ENCODE measurements at places on chromosomes 1 and 21. TPM values are rescaled to one million over a fixed set of nuclear protein-coding genes. Genes with fewer than 3 reads are reported as not detected.

DNA sequence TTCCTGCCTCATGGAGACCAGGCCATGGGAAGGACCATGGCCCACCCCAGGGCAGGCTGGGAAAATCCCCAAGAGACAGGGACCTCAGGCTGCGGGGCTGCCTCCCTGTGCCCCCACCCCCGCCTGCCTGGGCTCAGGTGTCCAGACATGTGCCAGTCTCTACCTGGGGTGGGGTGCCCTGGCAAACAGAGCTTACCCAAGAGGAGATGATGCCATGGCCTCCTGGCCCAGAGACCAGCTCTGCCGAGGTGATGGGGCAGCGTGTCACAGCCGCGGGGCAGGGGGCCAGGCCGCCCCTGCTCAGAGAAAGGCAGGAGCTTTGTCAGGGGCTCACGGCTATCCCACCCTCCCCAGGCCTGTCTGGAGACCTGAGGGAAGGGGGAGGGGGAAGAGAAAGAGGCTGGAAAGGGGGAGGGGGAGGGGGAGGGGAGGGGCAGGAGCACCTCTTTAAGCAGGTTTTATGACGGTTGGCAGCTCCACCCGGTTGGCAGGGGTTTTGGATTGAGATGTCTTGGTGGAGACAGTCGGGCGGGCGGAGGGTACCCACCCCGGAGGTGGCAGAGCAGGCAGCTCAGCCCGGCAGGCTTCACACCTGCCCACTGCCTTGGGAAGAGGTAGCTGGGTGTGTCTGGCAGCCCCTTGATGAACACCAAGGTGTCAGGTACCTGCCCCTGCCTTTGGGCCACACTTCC lies 101.5 kb upstream of the IFFO2 start:
- DNase-seq = no peak

- no peak for DNase-seq
These were observed 471.1 kb upstream of the B3GALT2 start for GRCh38 chr1:193657552-193657951.

DNA sequence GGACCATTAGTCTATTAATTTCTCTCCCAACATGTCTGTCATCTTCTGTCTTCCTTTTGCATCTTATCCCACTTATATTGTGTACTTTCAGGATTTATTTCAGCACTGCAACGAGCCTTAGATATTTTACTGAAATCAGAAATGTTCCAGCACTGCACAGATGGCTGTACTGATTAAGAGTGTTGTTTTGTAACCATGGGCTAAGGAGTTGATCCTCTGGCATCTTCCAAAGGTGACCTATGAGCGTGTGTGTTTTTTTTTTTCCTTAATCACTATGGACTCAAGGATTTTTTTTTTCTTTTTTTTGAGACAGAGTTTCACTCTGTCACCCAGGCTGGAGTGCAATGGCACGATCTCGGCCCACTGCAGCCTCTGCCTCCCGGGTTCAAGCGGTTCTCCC lies 7.1 kb upstream of the DDX59 start:
- no peak for DNase-seq

LAX1 gene
- 0.12 TPM for total RNA-seq

GRCh38 chr1:74853756-74854155 lies 120.8 kb downstream of the TYW3 start:
- no peak for DNase-seq

DNA sequence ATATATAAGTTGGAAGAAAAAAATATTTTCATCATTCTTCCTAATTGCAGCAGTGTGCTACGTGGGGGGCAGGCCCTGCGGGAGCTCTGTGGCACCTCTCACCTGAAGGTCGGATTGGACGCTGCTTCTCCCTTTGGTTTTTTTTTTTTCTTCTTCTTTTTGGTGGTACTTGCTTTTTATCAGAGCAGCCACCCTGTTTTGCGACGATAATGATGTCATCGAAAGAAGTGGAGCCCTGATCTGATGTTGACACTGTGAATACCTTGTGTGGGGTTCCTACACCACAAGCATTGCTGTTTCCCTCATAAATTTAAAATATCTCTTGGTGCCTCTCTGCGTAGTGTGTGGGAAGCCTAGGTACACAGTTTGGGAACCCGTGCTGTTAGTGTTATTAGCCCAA lies 5.5 kb downstream of the TRAPPC10 start:
- no peak for DNase-seq

DNA sequence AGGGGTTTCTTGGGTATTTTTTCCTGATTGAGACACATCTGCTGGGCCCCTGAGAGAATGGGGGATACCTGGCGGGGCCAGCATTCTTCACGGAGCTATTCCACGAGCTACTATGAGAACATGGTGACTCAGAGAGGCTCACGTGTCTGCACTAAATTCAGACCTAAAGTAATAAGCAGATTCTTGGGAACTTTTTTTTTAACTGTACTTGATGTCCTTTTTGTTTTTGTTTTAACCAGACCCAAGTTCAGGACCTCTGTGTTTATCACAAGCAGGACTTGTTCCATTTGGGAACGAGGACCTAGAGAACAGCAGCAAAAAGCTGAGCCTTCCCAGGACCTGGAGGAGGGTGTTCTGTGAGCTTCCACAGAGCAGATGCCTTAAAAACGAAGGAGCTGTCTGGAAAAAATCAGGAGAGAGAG lies 44.0 kb downstream of the EVA1C start:
- DNase-seq = no peak

DNA sequence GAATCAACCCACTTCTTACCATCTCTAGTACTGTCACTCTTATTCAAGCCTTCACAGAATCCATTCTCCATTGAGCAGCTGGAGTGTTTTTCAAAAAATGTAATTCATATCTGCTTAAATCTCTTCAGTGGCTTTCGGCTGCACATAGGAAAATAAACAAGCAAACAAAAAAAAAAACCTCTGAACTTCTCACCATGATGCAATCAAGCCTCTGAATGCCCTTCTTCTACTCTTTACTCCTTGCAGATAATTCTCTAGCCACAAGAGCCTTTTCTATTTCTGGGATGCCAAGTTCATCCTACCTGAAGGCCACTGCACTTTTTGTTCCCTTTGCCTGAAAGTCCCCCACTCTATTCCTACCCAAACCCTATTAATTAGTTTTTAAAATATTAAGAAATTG lies 14.2 kb downstream of the PIGM start:
- DNase-seq = no peak

DNA sequence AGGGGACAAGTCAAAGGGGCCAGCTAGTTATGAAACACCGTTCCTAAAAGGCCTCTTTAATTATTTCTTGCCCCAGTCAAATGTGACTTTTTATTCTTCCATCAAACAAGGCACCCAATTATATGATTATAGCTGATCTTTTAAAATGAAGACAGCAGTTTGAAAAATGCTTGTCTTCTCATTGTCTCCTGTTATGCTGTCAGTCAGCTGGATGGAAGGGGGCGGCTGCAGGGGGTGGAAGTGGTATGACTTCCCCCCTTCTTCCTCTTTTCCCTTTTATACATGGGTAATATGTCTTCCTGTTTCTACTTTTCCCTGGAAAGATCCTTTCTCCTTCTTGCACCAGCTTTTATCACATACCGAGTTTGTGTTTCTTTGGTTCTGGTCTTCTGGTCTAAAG lies 25.8 kb upstream of the KCNA10 start:
- no peak for DNase-seq

- no peak for DNase-seq
These were observed 253.8 kb downstream of the PCP4 start for GRCh38 chr21:40120940-40121575.

GRCh38 chr1:230196077-230196476 lies 129.0 kb downstream of the GALNT2 start:
- DNase-seq = no peak

THEM5 gene
- not detected for total RNA-seq

PRMT2 gene
- total RNA-seq = 59.1 TPM

DNA sequence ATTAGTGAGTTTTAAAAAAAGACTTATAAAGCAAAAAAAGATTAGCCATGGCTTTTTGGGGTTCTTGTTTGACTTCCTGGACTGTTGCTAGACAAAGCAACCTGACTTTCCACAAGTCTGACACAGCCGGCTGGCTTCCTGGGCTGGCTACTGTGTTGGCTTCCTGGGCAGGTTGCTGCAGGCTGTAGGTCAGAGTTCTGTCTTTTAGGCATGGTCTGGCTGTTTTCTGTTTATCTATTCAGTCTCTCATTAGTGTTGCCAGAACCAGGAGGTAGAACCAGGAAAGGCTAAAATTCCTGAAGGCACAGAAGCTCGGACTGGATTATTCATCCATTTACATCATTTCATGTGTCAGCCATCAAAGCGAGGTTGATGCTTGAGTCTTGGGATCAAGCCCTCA lies 88.6 kb upstream of the SLC35F3 start:
- DNase-seq = no peak

DNA sequence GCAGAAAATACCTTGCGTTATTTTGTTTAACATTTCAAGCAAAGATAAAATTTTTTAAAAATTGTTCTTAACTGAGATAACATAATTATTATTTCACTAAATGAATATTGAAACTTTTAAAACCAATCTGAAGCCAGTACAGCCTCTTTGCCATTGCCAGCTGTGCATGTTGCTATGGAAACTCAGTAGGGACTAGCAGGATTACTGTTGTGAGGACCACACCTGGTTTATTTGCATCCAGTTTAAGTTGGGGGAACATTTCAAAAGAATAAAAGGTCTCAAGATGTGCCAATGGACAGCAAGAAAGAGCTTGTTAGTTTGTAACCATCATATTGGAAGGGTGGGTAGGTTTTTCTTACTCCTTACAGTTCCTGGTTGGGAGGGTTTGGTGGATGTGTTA lies 80.7 kb downstream of the POU2F1 start:
- no peak for DNase-seq

C1orf141 gene
- not detected for total RNA-seq

TNNI3K gene
- 0.49 TPM for total RNA-seq

DNA sequence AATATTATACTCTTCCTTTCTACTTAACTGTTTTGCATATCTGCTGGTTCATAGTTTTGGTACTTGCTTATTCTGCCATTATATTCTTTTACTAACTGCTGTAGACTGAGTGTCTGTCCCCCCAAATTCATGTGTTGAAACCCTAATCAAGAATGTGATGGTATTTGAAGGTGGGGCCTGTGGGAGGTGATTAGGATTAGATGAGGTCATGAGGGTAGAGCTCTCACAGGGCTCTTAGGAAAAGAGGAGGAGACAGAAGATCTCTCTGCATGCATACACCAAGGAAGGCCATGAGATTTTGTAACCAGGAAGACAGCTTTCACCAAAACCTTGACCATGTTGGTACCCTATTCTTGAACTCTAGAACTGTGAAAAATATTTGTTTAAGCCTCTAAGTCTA lies 354.1 kb upstream of the B3GALT2 start:
- no peak for DNase-seq

GRCh38 chr21:26374817-26375216 lies 198.3 kb downstream of the CYYR1 start:
- DNase-seq = no peak

DNA sequence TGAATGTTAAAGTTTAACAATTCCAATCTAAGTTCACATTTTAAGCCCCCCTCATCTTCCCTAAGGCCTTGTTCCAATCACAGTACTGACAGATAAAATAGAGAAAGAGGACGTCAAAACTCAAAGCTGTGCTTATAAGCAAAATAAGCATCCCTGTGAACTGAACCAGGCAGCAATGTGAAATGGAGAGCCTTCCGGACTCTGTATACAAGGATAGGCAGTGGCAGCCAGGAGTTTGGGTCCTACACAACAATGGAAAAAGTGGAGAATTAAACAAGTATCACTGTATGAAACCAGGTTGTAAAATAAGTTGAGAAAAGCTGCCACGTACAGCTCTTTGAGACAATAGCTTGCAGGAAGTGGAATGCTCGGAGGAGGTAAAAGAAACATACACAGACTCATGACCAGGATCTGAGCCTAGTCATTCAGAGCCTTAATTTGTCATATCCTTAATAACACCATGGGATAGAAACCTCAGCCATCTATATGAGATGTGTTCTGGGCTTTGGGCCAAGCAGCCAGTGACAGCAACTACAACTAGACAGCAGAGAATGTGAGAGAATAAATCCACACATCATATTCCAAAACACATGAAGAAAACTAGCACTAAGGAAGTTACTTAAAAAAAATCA lies 55.2 kb upstream of the PALMD start:
- DNase-seq = no peak

GRCh38 chr1:94027721-94028515 lies 93.0 kb downstream of the ABCA4 start:
- DNase-seq = no peak

MYOC gene
- not detected for total RNA-seq

DNA sequence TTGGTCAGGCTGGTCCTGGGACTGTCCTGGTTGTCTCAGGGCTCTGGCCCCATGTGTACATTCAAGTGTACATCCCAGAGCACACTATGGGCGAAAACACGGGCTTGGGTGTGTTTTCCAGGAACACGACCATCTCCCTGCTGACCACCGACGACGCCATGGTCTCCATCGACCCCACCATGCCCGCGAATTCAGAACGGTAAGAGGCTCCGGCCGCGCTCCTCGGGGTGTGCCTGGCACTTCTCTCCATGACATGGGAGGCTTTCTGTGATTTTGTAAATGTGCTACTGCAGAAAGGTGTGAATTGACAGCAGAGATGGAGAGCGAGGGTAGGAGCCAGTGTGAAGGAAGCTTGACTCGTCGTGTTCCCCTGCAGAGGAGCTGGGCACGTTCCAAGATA lies 34.4 kb downstream of the PDE9A start:
- no peak for DNase-seq

GJC2 gene
- 0.76 TPM for total RNA-seq

GRCh38 chr1:39003281-39003680 lies 12.2 kb downstream of the AKIRIN1 start:
- no peak for DNase-seq

DNA sequence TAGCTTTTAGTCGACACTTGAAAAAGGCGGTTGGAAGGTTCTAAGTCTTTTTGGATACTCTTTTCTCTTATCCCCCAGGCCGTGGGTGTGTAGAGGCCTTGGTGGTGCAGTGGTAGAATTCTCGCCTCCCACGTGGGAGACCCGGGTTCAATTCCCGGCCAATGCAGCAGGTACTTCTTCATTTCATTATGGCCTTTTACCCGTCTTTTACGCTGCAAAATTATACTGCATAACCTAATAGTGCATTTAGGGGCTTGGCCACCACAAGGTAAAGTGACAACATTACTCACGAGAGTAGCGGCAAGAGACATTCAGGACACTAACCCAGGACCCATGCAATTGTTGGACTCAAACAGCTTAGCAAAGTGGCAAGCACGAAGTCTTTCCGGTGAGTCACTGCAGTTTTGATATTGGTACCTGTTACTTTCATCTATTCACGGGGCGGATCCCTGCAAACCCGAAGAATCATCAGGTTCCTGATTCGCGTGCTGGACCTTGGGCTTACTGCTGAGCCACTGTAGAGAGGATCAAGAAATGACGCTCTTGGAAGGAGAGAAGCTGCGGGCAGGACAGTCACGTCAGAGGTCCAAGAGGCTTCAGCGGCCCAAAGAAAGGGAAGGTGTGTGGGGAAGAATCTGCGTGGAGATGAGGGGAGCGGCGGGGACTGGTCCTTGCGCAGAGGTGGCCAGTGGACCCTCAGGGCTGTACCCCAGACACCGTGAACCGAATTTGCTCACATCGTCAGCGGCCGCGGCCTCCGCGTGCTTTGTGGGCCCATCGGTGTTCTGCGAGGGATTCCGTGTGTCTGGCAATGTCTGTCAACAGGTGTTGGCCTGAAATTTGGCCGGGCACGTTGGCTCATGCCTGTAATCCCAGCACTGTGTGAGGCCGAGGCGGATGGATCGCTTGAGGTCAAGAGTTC lies 12.9 kb upstream of the RNU1-4 start:
- peak; percentile 100 for DNase-seq

C4BPA gene
- total RNA-seq = 0.32 TPM

Measured in HCT116 (cell line).